ENCODE measurements at places on chromosomes 16 and 17. TPM values are rescaled to one million over a fixed set of nuclear protein-coding genes. Genes with fewer than 3 reads are reported as not detected.

FAM222B gene
- 21.4 TPM for polyA plus RNA-seq

CPHXL2 gene
- not detected for polyA plus RNA-seq

PRDM7 gene
- polyA plus RNA-seq: 0.53 TPM

PABPN1L gene
- polyA plus RNA-seq: not detected

CRHR1 gene
- polyA plus RNA-seq: not detected

MYADML2 gene
- polyA plus RNA-seq: 0.30 TPM

PIK3R5 gene
- polyA plus RNA-seq: 0.81 TPM

ZDHHC7 gene
- 62.5 TPM for polyA plus RNA-seq

All from renal cortex interstitium (tissue), 15 donors.